Tibial artery (tissue), 4 donors: ENCODE measurements at places on chromosomes 5 and 9.

GRCh38 chr5:124824637-124825158 lies 78.3 kb upstream of the ZNF608 start:
- peaks cover 4% of the 10 kb centered on the region for H3K4me1 ChIP-seq
- H3K36me3 ChIP-seq: no peaks in the 10 kb centered on the region
- H3K27ac ChIP-seq: no peak overlapping the region
- no peaks in the 10 kb centered on the region for H3K27me3 ChIP-seq
- no peak for DNase-seq

DNA sequence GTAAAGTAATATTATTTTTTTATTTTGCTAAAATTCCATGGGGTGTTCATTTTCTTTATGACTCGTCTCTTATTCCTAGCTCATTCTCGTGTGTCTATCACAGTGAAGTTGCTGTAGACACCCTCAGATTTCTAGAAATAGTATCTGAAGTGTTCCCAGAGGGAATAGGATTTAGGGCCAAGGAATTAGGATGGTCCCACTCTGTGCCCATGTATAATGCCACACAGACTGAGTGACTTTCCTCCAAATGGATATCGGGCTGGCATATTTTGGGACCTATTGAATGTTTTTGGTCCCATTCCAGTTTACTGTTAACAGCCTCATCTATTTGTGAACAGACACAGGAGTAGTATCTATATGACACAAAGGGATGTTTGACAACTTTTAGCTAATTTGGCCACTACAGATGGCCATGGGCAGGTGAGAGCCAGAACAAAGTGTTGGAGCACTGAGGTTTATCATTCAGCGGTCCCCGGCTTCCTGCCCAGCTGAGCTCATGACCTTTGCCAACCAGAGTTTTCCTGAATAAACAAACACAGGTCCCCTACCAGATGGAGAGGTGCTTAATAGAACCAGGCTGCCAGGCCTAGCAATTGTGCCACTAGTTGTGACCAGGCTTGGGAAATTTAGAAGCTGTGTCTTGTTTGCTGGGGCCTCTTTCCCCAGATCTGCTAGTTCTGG lies 46.9 kb downstream of the MAP1B start:
- peaks cover 64% of the 10 kb centered on the region for H3K4me1 ChIP-seq
- H3K27ac ChIP-seq: peak overlapping the region; percentile 87
- H3K4me3 ChIP-seq: no peak overlapping the region
- no peaks in the 10 kb centered on the region for H3K27me3 ChIP-seq
- no peak for DNase-seq

DNA sequence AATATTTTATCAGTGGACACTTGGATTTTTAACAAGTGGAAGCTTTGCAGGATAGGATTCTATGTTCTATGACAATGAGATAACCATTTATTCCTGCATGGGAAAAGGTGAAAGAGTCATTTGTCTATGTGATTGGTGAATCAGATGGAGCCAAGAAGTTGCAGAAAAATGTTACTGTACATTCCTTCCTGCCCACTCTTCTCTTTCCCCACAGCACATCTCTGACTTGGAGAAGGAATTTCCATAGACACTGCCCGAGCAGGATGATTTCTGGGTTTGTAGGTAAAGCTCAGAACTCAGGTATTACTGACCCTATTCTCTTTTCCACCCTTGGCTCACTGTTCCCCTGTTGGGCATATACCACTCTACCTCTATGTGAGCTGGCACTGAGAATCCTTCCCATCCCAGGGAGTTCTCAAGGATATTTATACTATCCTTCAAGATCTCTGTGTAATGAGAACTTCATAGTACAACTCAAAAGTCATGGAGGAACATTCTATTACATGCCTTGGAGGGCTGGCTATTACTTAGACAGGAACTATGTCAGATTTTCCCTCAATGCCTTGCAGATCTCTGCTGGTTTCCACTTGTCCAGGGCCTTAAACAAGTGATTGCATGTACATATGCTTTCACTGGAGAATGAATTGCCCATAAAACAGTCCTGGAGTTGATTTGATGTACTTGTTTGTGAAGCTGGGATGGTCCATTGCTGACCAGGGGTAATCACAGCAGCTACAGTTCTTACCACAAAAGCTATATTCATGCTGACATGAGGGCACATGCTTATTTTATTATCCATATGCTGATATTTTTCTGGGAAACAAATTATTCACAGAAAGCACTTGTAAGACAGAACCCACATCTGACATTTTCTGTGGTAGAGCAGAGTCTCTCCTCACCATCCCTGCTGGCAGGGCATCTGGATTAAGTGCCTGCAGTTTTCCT lies 24.1 kb downstream of the SLC1A3 start:
- H3K27ac ChIP-seq: no peak overlapping the region
- no peaks in the 10 kb centered on the region for H3K36me3 ChIP-seq
- no peaks in the 10 kb centered on the region for H3K4me1 ChIP-seq
- DNase-seq: no peak

GRCh38 chr5:89723907-89724306 lies 685.6 kb downstream of the CETN3 start:
- H3K4me3 ChIP-seq: no peak overlapping the region
- DNase-seq: no peak
- no peaks in the 10 kb centered on the region for H3K4me1 ChIP-seq

DNA sequence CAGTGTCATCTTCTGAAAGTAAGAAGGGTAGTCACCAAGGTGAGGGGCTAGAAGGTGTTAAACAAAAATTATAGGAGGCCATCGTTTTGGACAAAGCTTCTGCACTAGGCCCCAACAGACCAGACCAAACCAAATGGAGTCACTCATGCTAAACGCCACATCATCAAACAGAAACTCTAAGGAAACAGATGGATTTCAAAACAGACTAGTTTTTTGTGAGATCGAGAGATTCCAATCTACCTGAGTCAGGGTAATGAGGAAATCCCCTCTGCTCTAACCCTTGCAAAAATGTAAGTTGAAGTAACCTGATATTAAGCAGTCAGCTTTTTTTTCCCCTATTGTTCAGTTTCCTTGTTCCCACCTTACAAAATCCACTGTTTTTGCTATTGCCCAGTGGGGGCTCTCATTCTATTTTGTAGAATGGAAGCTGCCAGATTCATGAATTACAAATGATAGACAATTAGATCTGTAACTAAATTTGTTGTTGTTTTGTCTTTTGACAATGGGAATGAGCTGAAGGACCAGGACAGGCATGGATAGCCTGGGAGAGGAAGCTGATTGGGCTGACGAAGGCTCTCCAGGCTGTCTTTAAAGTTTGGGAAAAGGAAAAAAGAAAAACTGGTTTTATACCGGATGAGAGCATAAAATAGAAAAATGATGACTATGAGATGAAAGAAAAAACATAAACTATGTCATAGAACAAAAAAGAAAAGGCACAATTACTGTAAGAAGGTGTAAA lies 94.7 kb upstream of the ADAMTSL1 start:
- H3K27me3 ChIP-seq: no peaks in the 10 kb centered on the region
- DNase-seq: no peak
- no peaks in the 10 kb centered on the region for H3K4me1 ChIP-seq
- H3K27ac ChIP-seq: no peak overlapping the region
- no peaks in the 10 kb centered on the region for H3K36me3 ChIP-seq

DNA sequence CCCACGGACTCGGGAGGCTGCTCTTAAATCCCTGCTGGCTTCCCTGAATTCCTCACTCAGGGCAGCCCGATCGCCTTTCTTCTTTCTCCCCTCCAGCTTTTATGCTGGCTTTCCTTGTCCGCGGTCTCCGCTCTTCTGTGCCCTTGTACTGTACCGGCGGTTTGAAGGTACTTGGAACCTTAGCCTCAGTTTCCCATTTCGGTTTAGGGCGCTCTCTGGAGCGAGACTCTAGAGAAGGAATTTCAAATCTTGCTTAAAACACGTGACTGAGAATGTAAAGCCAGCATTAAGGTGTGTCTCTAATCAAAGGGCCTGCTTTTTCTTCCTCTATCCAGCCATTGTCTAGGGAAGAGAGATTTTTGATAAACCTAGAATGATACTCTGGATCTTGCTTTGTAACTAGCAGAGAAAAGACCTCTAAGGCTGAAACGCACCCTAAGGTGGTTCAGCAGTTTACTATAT lies 650 bp downstream of the GPR107 start:
- DNase-seq: no peak
- peak overlapping the region; percentile 95 for H3K4me3 ChIP-seq
- peak overlapping the region; percentile 90 for H3K27ac ChIP-seq
- H3K27me3 ChIP-seq: no peaks in the 10 kb centered on the region
- H3K4me1 ChIP-seq: peaks cover 12% of the 10 kb centered on the region
- H3K36me3 ChIP-seq: peaks cover 8% of the 10 kb centered on the region

GRCh38 chr5:83568186-83568585 lies 96.6 kb downstream of the VCAN start:
- H3K4me3 ChIP-seq: no peak overlapping the region
- no peak for DNase-seq
- H3K4me1 ChIP-seq: no peaks in the 10 kb centered on the region

GRCh38 chr9:86354818-86355309 lies 654 bp upstream of the TUT7 start:
- peak overlapping the region; percentile 93 for H3K4me3 ChIP-seq
- H3K4me1 ChIP-seq: peaks cover 42% of the 10 kb centered on the region
- DNase-seq: no peak

DNA sequence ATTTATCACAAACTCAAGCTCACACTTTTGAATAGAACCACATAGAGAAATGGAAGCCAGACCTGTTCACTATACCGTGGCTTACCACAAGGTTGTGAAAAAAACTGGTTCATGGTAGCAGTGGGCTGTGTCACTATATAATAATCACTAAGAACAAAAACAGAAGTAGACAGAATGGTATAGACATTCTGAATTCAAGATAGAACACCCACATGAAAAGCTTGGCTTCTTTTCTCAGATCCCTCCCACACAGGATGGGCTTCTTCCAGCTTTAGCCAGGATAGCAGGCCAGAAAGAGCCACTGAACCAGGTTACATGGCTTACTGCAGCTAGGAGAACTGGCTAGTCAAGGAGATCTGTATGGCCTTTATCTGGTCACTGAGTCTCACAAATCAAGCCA lies 6.1 kb upstream of the NRG2 start:
- H3K4me1 ChIP-seq: no peaks in the 10 kb centered on the region
- H3K27ac ChIP-seq: no peak overlapping the region
- H3K27me3 ChIP-seq: no peaks in the 10 kb centered on the region
- H3K4me3 ChIP-seq: no peak overlapping the region
- no peaks in the 10 kb centered on the region for H3K36me3 ChIP-seq
- no peak for DNase-seq

GRCh38 chr9:89802781-89803355 lies 198.1 kb downstream of the GADD45G start:
- no peaks in the 10 kb centered on the region for H3K27me3 ChIP-seq
- peak; percentile 80 for DNase-seq
- H3K4me1 ChIP-seq: peaks cover 30% of the 10 kb centered on the region
- peak overlapping the region; percentile 69 for H3K27ac ChIP-seq

- H3K27me3 ChIP-seq: peaks cover 5% of the 10 kb centered on the region
- no peaks in the 10 kb centered on the region for H3K4me1 ChIP-seq
- peak; percentile 75 for DNase-seq
- H3K4me3 ChIP-seq: peak within 1 kb of the TSS; percentile 49
Observed at GRCh38 chr5:36606428-36607113, at the start of gene SLC1A3. TSS of gene SLC1A3 (plus strand) at chr5:36606606. CDS start at chr5:36608424, 1,818 bp downstream.

GRCh38 chr5:180328296-180329137 lies 24.6 kb downstream of the GFPT2 start:
- no peaks in the 10 kb centered on the region for H3K4me1 ChIP-seq
- H3K36me3 ChIP-seq: no peaks in the 10 kb centered on the region
- H3K4me3 ChIP-seq: no peak overlapping the region
- peak; percentile 84 for DNase-seq
- no peak overlapping the region for H3K27ac ChIP-seq

DNA sequence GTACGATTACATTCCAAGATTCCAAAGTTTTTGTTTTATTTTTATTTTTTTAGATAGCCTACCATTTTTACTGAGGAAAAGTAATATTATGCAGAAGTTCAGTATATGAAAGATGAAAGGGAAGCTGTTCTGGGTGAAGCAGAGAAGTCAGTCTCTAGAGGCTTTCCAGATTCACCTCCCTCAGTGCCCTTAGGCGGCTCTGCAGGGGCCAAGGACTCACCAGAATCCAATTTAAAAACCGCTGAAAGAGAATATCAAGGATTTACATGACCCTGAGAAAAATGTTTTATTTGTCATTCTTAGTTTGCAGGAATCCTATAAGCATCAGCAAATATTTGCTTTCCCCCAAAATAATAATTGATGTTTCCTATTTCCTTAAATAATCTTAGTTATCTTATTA lies 1084.6 kb upstream of the ARRDC3 start:
- no peaks in the 10 kb centered on the region for H3K27me3 ChIP-seq
- H3K27ac ChIP-seq: no peak overlapping the region
- H3K4me1 ChIP-seq: no peaks in the 10 kb centered on the region
- H3K4me3 ChIP-seq: no peak overlapping the region

DNA sequence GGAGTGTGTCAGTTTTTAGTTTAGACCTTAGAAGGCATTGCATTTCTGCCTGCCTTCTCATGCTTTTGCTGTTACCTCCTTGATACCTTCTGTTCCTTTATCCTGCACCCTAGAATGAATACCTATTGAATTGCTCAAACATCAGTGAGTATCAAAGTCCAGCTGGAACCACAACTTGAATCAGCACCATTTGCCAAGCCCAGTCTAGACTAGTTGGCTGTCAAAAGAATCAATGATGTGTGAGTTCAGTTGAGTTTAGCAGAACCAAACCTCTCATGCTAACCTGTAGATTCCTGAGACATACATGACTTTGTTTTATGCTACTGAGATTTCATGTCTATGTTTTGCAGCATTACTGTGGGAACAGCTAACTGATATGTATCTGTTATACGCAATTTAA lies 116.6 kb downstream of the FAM170A start:
- H3K27me3 ChIP-seq: no peaks in the 10 kb centered on the region
- H3K4me3 ChIP-seq: no peak overlapping the region
- no peaks in the 10 kb centered on the region for H3K4me1 ChIP-seq

DNA sequence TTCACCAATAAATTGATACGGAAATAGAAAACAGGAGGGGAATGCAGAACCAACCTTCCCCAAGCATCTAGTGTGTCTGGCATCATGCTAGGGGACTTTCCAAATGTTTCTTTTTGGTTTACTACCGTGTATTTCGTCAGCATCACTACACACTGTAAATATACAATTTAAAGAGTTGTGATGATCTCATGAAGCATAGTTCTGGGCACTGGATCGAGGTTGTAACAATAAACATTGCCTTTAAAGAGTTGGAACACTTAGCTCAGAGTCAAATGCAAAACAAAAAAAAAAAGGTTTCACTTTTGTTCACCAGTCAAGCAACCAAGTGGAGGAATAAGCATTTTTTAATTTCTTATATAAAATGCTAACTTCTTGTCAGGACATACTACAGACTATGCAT lies 2.9 kb upstream of the SCAI start:
- H3K27ac ChIP-seq: no peak overlapping the region
- peaks cover 19% of the 10 kb centered on the region for H3K36me3 ChIP-seq
- H3K27me3 ChIP-seq: no peaks in the 10 kb centered on the region

- H3K27me3 ChIP-seq: no peaks in the 10 kb centered on the region
- no peaks in the 10 kb centered on the region for H3K4me1 ChIP-seq
- no peak for DNase-seq
- H3K4me3 ChIP-seq: no peak overlapping the region
- H3K36me3 ChIP-seq: no peaks in the 10 kb centered on the region
Observed at GRCh38 chr5:143165049-143165880, 238.2 kb downstream of the NR3C1 start.
